ENCODE measurements at places on chromosomes 2 and 18. TPM values are rescaled to one million over a fixed set of nuclear protein-coding genes. Genes with fewer than 3 reads are reported as not detected.

DNA sequence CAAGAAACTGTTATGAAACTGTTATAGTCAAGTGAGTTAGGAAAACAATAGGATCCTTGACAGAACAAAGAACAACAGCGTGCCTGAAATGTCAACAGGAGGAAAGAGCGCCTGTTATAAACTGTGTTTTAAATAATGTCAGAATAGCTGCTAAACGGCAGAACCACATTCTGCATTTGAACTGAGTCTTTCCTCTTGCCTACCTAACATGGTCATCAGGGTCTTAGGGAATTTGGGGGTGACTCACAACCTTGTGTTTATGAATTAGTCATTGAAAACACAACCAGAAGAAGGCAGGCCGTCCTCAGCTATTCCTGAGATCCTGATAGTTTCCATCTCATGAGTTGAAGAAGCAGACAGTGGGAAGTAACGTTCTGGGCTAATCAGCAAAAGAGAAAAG is 222.0 kb upstream of the FN1 start:
- DNase-seq: no peak

- no peak for DNase-seq
These were observed 37.8 kb upstream of the RBM44 start for GRCh38 chr2:237760506-237761502.

DNA sequence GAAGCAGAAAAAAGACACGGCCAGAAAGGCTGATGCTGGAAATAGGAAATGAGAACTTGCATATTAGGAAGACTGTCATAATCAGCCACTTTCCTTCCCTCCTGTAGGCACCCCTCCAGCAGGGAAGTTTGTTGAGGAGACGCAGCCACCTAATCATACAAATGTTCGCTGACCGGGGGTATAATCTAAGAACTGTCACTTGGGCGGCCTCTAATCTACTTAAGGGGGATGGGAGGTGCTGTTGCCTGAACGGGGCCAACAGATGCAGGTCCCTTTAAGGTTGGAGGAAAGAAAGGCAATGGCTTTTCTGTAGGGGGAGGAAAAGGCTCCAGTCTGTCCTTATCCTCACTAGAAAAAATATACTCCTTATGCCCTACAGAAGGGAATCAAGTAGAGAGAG is 50.6 kb downstream of the DNAJC10 start:
- no peak for DNase-seq

Gene POTEJ
- polyA plus RNA-seq: not detected

Gene SIX3
- not detected for polyA plus RNA-seq

Gene TMEM247
- not detected for polyA plus RNA-seq
